Stimulated activated CD8-positive, alpha-beta memory T cell treated with anti-CD3 and anti-CD28 coated beads, Interleukin-4, amount 100 ng/mL, for 1 hour (primary cell): ENCODE measurements at places on chromosomes 12 and 14.

GRCh38 chr14:70698288-70698687, 56.6 kb downstream of the TTC9 start:
- no peak for DNase-seq

- no peak for DNase-seq
Observed at GRCh38 chr12:47237751-47238211, 158.0 kb upstream of the AMIGO2 start.

GRCh38 chr12:125981610-125982253, 916.5 kb downstream of the AACS start:
- no peak for DNase-seq

- no peak for DNase-seq
Observed at GRCh38 chr14:88463318-88463717, 77.9 kb downstream of the SPATA7 start.
